ENCODE measurements at places on chromosomes 4 and X.

GRCh38 chr4:72468904-72469502 lies 100.0 kb downstream of the ADAMTS3 start:
- no peak for DNase-seq

- DNase-seq: no peak
These were observed 173.9 kb upstream of the FTHL17 start for GRCh38 chrX:31245714-31246113.

- DNase-seq: no peak
These were observed 176.2 kb upstream of the TACR3 start for GRCh38 chr4:103895876-103896465.

DNA sequence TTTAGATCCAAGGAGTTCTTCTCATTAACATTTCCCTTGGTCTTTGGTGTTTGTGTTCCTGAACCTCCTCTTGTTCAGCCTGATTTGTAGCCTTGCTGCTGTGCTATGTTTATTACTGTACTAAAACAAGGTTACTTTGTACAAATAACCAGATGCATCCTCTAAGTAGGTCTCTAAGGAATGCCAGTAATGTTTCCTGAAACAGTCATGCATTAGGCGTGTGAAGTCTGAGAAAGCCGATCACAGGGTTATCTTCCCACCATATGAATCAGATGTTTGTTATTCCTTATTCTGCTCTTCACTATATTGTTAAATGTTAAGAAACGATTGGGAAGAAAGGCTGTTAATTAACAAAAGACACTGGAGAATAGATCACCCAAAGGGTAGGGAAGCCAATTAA lies 66.9 kb downstream of the GALNTL6 start:
- DNase-seq: no peak

DNA sequence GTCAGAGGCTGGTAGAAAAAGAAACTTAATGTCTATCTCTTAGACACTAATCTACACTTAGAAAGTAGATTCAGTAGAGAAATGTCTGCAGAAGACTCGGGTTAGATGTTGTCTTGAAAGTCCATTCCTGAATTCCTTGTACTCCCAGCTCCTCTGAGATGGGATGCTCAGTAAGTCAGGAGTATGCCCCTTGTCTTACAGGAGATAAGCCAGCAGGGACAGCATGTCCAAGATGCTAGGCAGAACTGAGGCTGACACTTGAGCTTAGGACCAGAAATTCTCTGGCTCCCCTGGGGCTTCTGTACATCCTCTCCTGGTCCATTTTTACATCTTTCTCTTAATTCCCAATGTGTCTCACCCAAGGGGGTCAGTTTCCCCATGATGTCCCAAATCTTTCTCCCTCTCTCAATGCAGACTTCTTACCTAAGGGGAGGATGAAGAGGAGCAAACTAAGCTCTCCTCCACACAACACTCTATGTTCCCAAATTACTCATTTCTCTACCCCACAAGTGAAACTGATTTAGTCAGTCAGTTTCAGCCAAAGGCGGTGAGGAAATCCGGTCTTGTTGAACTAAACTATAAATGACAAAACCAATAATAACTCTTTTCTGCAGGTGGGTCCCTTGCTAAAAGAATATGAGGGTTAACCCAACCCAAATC lies 558.2 kb upstream of the DIPK2B start:
- no peak for DNase-seq

GRCh38 chr4:173152104-173152503 lies 16.5 kb upstream of the GALNT7 start:
- DNase-seq: peak; percentile 24

DNA sequence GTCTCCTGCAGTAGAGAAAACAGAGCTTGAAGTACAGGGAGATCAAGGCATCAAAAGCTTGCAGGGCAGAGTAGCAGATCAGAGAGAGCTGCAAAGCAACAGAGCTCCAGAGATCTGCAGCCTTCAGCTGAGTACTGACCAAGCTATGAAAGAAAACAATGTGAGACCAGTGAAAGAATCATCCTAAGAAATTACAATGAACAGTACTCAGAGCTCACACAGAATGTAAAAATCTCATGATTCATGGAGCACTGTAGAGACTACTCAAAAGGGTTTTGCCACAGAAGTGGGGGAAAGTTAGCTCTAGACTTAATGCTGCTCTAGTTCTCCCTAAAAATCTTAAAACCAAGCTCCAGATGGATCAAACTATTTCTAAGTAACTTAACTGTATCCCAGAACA lies 80.0 kb upstream of the MAB21L2 start:
- no peak for DNase-seq

DNA sequence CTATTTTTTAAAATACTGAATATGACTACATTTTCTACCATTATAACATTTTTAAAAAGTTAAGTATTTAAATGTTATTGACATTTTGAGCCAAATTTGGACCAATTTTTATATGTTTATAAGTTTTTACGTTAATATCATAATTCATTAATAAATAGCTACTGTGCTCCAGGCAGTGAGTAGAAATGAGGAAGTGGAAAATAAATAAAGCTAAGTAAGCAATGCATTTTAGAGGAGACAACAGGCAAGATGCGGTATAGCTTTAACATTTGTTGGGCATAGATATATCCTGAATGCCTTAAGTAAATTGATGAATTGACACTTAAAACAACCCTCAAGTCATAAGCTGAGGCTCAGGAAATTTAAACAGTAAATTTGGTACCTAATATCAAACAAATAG lies 474.8 kb downstream of the PCDH10 start:
- DNase-seq: no peak

- DNase-seq: no peak
These were observed at the start of gene MUC7 for GRCh38 chr4:70471897-70472296. TSS of gene MUC7 (plus strand) at chr4:70472197. CDS start at chr4:70474022, 1,825 bp downstream.

GRCh38 chr4:124426279-124426678 lies 286.3 kb downstream of the ANKRD50 start:
- DNase-seq: no peak

GRCh38 chr4:89368861-89369260 lies 61.3 kb upstream of the GPRIN3 start:
- no peak for DNase-seq

DNA sequence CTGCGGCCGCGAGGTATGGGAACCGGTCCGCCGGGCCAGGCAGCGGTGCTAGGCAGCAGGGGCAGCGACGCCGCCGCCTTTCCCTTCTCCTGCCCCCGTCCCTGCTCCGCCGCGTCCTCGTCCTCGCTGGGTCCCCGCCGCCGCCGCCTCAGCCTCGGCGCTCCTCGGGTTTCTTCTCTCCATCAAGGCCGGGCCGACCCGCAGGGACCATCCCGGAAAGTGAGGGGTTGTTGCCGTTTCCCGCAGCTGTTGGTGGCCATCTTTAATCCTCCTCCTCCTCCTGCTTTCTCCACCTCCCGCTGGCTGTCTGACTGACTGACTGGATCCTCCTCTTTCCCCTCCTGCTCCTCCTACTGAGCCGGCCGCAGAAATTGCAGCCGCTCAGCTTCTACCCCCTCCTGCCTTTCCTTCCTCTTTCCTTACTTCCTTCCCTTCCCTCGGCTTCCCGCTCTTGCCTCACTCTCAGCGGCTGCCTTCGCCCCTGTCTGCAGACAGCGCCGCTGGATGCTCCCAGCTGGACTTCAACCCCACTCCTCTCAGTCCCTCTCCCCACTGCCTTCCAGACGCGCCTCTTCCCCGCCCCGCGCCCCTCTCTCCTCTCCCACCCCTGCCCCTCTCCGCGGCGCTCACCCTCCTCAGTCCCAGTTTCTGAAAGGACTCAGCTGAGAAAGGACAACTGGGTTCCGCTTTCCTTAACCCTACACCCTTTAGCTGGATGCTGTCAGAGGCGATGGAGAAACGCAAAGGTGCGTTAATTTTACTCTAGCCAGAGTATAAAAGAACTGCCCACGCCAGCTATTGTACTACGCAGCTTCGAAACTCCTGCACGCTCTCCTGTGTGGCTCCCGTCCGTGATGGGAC lies at the start of gene WDFY3:
TSS of gene WDFY3 (minus strand) at position 309 of the 861 bp plus-strand sequence. CDS start 106,099 bp downstream, outside the sequence.
- peak; percentile 84 for DNase-seq

GRCh38 chr4:1349359-1350168 lies 2.6 kb downstream of the UVSSA start:
- DNase-seq: no peak

DNA sequence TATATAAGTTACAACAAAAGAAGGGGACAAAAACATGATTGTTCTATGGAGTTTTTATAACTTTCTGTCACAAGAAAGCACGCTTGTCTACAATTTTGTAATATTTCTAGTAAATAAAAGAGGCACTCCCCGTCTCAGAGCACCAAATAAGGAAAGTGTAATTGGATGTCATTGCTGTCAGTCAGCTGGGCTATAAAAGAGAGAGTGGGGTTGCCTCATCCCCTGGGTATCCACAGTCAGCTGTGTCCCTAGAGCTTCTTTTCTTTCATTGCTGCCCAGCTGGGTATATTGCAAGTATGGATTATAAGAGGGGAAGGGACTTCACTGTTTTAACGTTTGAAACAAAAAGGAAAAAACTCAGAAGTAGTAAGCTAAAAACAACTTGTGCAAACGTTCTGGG lies 61.3 kb downstream of the NPNT start:
- DNase-seq: no peak

- DNase-seq: no peak
These were observed 163.6 kb upstream of the KLF3 start for GRCh38 chr4:38500433-38500832.

GRCh38 chrX:118066867-118067515 lies 49.6 kb downstream of the KLHL13 start:
- DNase-seq: no peak

DNA sequence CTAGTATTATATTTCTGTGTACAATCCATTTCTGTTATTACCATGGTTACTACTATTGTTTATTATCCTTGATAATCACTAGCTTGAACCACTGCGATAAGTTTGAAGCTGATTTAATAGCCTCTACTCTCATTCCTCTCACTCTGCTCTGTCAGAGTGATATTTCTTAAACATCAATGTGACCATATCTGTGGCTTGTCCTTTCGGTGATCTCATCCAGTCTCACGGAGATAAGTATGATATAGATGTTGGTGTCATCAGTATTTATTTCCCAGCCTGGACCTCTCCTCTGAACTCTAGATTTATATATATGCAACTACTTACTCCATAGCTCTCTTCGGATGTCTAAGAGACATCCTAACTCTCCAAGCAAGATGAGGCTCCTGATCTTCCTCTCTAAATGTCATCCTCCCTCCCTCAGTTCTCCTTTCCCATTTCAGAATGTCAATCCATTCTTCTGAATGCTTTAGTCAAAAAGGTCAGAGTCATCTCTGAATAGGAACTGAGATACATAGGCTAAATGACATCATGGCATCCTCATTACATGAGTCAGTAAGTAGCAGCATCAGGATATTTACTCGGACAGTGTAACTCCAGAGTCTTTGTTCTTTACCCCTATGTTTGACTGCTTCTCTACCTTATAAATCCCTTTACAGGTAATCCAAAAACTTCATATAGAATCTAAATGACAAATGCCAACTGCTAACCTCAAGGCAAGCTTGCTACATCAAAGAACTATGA lies 129.5 kb downstream of the PACRGL start:
- no peak for DNase-seq

DNA sequence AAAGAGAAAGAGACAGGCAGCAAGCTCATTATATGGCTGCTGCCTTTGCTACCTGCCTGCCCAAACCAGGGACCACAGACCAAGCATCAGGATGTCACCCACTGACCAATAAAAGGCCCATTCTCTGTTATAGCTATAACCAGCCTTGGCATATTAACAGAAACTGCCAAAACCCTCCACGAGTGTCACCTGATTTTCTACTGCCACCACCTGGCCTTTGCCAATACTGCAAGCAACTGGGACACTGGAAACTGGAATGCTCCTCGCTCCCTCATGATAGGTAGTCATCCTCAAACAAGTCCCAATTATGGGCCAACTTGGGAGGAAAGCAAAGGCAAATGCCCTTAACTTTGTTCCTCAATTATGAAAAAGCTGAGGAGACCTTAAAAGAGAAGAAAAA lies 76.0 kb downstream of the SPIN4 start:
- DNase-seq: peak; percentile 38

- no peak for DNase-seq
These were observed 26.6 kb downstream of the ZRSR2 start for GRCh38 chrX:15816886-15817285.

GRCh38 chrX:110569506-110569905 lies 210.9 kb downstream of the RTL9 start:
- DNase-seq: no peak

DNA sequence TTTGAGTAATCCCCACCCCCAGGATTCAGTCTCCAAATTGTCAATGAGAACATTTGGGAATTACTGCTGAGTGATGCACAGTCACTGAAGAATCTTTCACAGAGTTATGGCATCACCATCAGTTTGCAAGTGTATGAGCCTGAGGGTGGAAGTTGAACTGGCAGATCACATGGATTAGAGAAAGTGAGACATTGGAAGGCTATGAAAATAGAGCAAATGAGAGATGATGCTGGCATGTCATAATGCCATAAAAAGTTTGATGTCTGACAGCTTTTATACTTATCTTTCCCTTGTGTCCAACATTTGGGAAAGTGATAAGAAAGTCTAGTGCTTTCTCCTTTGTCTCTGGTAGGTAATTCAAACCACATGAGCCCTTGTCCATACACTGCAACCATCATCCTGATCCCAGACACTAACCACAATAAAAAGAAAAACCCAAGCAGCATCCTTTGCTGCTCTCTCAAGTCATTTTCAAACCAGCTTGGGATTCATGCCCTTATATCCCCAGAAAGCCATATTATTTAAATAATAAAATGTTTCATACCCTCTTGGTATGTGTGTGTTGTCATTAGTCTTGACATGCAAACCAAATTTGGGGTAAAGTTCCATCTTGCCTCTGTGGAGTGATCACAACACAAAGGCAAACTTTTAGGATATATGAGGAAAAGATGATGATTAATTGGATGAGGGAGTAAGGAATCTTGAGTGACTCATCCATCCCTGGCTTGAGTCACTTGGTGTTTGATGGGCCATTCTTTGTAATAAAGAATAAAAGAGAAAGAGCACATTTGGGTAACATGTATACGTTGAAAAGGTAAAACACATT lies 438.9 kb downstream of the GRXCR1 start:
- DNase-seq: no peak

- DNase-seq: peak; percentile 84
These were observed 24.0 kb downstream of the HAND2 start for GRCh38 chr4:173505924-173506518.

DNA sequence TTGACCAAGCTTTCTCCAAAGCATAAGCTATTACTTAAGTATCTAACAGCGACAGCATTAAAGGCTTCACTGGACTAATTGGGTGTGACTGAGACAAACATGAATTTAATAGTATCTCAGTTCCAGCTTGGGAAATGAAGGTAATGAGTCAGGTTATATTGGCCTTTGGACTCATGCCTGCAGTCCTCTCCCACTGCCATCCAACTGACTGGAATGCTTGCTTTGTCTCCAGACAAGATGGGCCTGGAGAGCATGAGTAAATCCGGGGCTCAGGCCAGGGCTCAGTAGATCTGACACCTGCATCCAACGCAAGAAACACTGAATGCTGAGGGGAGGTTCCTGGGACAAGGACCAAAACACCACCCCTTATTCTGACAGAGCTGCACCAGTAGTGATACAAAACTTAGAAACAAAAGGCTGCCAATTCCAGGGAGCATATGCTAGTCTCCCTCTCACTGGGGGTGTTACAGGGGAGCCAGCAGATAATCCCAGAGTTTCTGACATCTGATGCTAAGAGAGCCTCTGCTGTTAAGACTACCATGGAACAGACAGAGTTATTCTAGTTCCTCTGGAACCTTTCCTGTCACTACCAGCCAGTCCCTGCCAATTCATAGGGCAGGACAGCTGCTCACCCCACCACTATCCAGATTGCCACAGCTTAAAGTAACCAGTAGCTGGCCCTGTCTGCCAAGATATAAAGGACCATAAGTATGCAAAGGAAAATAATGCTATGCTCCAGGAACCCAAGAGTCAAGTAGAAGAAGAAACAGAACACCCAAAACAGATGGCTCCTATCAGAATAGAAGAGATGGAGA lies 293.8 kb downstream of the IQCM start:
- DNase-seq: no peak

Measured in WTC11 (cell line).